ENCODE measurements at places on chromosomes 3 and 15.
A peak's percentile ranks its signal among the peaks of the same experiment; 100 is the strongest.

- DNase-seq = no peak
These were observed 42.5 kb downstream of the EPHB3 start for GRCh38 chr3:184604039-184604601.

GRCh38 chr3:47288966-47289910, 6.5 kb downstream of the KLHL18 start:
- no peak for DNase-seq

DNA sequence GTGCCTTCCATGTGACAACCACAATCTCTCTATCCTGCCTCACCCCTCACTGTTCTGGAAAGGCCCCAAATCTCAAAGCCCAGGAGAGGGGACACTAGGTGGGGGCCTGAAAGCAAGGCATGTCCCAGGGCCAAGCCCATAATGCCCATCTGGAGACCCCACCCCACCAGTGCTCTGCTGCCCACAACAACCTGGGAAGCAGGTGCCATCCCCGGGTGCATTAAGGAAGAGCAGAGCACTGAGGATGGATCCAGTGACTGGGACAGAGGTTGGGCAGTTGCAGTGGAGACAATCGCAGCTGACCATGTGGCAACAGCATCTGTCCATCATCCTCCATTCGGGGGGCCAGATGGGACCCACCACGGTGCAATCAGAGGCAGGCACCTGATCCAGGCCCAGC, 106.2 kb upstream of the PRR20G start:
- DNase-seq = peak; percentile 27

DNA sequence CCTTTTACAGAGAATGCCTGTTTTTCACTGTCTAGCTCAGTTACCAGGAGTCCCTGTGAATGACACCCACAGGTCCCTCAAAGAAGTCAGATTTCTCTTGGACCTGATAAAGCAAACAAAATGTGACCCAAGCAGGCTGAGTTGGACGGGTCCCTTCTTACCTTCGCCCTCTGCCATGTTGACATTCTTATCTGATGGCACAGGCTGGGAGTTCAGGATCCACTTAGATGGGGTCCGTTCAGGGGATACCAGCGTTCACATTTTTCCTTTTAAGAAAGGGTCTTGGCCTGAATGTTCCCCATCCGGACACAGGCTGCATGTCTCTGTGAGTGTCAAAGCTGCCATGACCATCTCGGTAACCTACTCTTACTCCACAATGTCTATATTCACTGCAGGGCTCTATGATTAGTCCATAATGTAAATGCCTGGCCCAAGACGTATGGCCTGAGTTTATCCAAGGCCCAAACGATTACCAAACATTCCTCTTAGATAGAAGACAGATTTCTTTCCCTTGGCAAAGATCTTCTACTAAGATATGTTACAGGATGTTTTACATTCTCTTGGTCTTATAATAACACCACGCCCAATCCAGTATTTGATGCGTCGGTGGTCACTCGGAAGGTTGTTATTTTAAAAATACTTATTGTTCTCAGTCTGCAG, 179.1 kb downstream of the THSD4 start:
- no peak for DNase-seq

GRCh38 chr3:159169828-159170227, 368.0 kb downstream of the MFSD1 start:
- DNase-seq = no peak

- no peak for DNase-seq
These were observed 70.1 kb downstream of the LMLN start for GRCh38 chr3:198030125-198030524.

- DNase-seq = no peak
These were observed 150.4 kb upstream of the ADAMTS9 start for GRCh38 chr3:64837986-64838735.

DNA sequence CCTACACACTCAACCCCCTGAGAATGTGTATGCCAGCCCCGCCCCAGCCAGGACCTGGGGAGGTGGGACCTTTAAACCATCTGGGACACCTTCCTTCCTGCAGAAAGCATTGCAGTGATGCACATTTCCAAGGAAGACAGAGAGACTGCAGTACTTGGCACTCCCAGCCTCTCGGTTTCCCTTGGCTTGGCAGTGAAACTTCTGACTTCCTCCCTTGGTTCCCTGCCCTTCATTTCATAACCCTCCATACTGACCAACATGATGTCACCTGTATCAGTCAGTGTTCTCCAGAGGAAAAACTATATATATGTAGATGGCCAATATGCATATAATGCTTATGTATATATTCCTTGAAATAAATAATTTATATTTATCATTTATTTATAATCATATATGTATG, 103.2 kb downstream of the SST start:
- no peak for DNase-seq

Data from tibial artery (tissue), 4 donors.